Cortex of kidney (tissue), 1 donor: ENCODE measurements at places on chromosomes 6 and 20.

- no peak for DNase-seq
Observed at GRCh38 chr20:63766695-63767426, 27.3 kb downstream of the SLC2A4RG start.

GRCh38 chr20:36465109-36466080, 75.9 kb upstream of the MYL9 start:
- DNase-seq = no peak

GRCh38 chr6:44339763-44340625, 2.5 kb upstream of the SPATS1 start:
- no peak for DNase-seq

DNA sequence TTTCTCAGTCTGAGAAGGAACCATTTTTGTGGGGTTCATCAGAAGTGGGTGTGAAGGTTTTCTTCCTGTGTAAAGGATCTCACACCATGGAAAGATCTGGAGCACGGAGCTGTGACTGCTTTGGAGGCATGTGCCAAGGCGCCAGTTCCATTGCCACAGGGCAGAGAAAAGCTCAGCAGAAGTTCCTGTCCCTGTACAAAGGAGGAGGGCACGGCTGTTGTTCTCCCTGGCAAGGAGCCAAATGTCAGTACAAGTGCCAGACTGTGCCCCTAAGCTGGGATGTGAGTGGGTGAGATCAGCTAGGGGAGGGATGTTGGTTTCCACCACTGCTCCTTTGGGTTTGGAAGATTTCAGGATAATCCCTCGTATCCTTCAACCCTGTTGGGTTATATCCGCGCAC, 117.3 kb downstream of the CRYBG1 start:
- no peak for DNase-seq

- no peak for DNase-seq
Observed at GRCh38 chr6:21164768-21165326, 428.7 kb upstream of the SOX4 start.
